Dermis microvascular lymphatic vessel endothelial cell (primary cell): ENCODE measurements at places on chromosomes 2 and 18.

DNA sequence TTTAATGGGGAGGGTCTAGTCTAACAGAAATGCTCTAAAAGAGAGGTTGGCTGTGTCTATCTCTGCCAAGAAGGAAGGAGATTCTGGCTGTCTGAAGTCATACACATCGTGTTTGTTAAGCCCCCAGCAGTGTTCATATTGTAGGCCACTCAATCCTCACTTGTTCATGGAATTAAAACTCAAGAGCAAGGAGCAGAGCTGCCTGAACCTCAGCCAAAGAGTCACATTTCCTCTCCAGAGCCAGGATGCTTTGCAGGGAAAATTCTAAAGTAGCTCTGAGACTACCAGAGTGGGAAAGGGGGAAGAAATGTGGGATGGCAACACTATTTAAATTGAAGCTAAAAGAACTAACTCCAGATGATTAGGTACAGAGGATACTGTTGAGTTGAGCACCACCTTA lies 190.7 kb upstream of the CXCR4 start:
- DNase-seq = no peak

DNA sequence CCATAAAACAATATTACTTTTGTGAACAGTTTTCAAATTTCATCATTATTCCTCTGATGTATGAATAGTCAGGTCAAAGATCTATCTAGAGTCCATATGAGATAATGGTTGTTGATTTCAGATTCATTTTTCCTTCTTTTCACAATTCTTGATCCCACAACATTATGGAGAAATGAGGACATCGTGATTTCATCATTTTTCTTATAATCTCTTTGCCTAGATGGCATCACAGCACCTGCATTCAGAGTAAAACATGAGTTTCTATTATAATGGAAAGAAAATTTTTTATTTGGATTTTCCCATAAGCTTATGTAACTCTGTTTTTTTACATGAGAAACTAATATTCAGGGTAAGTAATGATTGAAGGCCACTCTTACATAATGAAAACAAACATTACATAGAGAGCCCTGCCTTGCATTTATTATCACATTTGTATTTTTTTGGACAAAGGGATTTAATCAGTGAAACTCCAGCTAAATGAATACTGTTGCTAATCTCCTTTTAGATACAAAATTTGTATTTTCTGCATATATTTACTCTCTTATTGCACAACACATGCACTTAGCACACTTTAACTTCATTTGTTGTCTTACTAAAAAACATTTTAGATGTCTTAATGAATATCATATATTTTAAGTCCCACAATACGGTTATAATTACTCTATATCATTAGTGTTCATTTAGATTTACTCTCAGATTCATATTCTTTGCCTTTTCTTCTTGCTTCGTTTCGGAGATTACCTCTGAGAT lies 188.4 kb upstream of the KYNU start:
- no peak for DNase-seq

GRCh38 chr2:239002954-239003623 lies 155.2 kb downstream of the TWIST2 start:
- DNase-seq = peak; percentile 5

GRCh38 chr2:46211461-46211860 lies 85.7 kb upstream of the EPAS1 start:
- DNase-seq = no peak

GRCh38 chr2:29894822-29895614 lies 26.4 kb downstream of the ALK start:
- no peak for DNase-seq

DNA sequence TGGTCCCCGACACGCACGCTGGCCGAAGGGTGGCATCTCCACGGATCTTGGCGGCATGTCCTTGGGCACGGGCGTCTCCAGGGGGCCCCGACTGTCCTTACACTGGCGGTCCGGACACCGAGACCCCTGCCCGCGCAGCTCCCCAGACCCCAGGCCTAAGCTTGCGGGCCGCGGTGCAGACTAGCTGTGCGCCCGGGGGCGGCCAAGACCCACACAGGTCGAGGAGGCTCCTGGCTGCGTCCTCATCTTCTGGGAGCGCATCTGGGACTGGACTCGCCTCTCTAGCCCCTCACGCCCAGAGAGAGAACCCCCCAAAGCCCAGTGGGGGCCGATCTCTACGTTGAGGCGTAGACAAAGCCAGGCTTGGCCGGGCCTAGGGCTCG lies 475 bp upstream of the TWIST2 start:
- DNase-seq = no peak

- no peak for DNase-seq
Measured at GRCh38 chr2:166550923-166551322, 56.9 kb upstream of the SCN7A start.

DNA sequence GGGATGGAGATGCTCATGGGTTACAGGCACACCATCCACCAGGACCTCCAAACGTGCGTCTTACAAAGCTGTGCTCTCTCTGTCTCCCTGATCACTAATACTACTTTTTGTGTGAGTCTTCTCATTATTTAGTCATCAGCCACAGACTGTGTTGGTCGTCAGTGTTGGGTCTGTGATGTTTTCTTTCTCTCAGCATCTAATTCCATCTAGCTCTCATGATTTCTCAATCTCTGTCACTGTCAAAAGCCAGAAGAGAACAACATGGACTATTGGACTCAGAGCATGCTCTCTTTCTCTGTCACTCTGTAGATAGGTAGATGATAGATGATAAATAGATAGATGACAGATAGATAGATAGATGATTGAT lies 6.0 kb upstream of the ARL4C start:
- no peak for DNase-seq

DNA sequence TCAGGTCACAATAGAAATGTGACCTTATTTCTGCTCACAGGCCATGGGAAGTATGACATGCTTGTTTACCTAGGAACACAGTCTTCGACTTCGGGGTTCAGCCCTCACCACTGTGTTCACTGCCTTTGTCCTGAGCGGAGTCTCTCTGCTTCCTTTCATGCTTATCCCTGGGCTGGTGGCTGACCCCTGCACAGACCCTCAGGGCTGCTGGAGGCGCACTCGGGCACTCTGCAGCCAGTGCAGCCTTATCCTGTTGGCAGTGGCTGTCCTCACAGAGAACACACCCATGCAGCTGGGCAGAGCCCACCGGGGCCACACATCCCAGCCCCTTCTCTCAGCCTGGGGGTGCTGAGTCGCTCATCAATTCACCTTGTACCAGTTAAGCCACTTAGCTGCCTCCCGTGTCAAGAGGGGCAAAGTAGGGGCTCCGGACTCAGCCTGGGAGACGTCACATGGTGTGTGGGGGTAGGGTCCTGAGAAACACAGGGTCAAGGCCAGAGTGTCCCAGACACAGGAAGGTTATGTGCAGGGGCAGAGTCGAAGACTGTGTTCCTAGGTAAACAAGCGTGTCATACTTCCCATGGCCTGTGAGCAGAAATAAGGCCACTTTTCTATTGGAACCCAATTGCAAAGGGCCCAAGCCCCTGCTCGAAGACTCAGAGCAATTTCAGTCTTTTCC lies 107.5 kb downstream of the FAM210A start:
- no peak for DNase-seq

DNA sequence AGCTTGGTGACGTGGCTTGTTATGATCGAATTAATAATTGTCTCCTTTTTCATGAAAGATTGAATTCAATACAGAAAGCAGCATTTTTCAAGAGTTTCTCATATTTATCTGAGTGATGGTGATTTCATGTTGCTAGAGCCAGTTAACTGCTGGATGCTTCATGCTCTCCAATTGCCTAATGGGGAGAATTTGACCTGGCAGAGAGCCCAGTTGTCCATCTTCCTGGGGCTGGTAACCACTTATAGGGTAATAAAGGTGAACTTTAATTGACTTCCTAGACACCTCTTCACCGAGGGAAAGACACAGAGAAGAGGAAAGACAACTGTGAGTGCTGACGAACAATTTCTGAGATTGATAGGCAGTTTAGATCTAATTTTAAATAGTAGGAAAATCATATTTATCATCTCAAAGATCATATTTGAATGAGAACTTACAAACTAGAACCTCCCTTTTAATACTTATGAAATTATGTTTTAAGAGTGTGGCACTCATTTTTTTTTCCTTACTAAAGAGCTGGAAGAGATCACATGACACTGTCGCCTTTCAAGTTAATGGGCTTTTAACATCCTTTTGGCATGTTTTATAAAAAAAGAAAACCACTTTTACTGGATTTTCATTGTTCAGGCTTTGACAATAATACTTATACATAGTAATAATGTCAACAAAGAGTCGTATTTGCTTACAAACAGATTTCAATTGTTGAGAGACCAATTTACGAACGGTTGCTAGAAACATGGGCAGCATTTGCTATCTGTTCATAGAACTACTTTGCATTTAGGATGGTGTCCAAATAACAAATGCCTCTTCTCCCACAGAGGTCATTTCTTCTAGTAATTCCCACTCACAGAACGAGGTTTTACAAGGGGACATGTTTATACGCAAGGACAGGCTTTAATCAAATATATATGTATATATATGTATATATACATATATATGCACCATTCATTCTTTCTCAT lies 153.3 kb downstream of the RAPGEF4 start:
- DNase-seq = no peak
